ENCODE measurements at places on chromosomes 5 and 9.

DNA sequence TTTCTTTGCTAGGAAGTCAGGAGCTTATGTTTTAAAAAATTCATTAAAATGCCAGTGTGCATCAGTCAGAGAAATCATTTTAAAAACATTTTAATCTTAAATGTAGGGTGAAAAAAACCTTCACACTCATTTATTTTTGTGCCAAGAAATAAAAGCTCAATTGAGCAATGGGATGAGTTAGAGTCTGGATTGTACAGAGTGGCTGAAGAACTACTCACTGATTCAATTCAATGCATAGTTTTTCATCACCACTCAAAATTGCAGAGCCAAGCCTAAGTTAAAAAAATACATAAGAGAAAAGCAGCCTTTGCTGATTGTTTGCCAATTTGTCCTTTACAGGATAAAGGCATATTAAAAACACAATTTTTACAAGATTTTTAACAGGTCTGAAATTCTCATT lies 168.2 kb upstream of the DMRTA1 start:
- DNase-seq: no peak

- DNase-seq: no peak
Measured at GRCh38 chr5:101728933-101729332, 567.2 kb downstream of the SLCO4C1 start.

GRCh38 chr5:28403846-28404245 lies 1365.5 kb upstream of the CDH9 start:
- DNase-seq: no peak

DNA sequence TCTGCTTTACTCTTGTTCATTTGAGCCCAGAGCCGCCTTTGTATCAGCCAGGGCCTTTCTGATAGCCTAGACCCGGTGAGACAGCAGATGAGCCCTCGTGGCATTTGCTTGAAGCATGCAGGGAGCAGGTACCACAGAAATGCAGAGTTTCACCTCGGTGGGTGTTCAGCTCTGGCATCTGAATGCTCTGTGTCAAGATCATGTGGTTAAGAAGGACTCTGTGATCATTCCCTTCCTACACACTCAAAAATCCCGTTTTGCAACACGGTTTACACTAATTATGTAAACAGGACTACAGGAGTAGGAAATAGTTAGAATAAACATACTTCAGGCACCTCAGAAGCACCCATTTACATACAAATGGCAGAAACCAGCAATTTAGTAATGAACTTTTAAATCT lies 67.2 kb downstream of the MVB12B start:
- DNase-seq: no peak

DNA sequence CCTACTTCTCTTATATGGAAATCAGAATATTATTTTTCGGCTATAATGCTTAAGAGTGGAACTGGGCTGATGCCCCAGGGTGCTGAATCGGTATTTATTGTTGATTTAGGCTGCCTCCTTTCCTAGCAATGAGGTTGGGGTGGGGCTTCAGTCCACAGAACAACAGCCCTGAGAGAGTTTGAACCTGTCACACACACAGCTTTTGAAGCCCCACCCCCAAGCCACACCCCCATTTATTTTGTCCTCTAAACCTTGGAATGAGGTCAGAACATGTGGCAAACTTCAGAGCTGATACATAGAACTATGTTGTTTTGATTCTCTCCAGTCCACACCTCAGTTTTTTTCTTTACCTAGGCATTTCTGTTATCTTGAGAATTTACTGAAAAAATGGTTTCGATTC lies 51.7 kb upstream of the CAMK4 start:
- DNase-seq: no peak

DNA sequence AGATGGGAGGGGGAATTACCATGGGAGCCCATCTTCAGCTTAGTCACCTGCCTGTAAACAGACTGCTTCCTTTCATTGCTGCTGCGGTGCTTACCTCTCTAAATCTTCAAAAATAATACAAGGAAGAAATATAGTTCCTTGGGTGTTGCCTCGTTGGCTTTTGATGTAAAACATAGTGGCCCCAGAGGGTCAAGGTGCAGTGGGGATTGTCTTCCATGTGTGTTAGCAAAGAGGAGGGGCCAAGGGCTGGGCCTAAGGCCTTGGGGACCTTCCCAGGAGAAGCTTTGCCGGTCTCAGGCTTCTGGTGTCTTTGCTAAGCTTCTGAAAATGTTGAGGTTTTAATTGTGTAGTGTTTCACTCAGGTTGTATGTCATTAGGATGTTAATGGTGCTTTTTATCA lies 90.0 kb downstream of the PDE8B start:
- DNase-seq: no peak

GRCh38 chr9:93675336-93676150 lies 99.2 kb downstream of the PHF2 start:
- DNase-seq: no peak

- no peak for DNase-seq
Measured at GRCh38 chr5:54469622-54470021, 14.1 kb downstream of the HSPB3 start.

GRCh38 chr5:119031905-119032304 lies 39.0 kb upstream of the DMXL1 start:
- no peak for DNase-seq

- no peak for DNase-seq
Measured at GRCh38 chr9:6413365-6414246, 607 bp downstream of the UHRF2 start.

DNA sequence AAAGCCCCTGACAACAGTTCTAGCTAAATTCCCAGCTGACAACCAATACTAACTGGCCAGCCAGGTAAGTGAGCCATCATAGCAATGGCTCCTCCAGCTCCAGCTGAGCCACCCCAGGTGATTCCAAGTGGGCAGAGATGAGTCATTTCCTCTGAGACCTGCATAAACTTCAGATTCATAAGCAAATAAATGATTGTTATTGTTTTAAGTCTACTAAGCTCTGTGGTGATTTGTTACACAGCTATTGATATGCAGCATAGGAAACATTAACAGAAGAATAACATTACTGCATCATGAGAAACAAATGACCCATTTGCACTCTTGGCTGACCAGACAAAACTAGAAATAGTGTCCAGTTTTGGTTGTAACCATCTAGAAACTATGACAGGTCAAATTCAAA lies 60.3 kb downstream of the TTC39B start:
- no peak for DNase-seq

DNA sequence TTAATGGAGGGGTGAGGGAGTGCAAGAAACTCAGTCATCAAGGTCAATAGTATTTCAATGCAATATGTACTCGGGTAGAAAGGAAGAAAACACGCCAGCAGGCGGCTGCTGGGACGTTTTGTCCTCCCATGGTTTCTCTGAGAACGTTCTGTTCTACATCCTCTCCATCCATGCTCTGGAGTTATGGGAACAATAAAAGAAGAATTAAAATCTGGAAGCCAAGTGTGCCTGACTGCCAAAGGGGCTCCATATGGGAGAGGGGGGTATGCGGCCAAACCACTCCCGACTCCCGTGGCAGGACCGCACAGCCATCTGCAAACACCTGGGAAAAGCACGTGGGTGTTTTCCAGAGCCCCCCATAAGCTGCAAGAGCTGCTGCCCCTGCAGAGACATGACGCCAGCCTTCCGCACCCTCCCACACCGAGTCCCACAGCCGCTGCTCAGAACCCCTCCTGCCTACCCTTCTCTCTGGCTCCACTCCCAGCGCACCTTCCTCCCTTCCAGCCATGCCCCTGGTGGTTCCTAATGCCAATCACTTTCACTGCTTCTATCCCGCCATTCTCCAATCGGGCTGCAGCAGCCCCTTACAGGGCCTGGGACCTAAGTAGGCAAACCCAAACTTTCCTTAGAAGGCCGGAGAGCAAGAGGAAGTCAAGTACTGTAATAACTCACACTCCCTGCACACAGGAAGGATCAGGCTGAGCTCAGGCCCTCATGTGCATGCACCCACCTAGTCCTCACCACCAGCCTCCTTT lies 241.6 kb downstream of the SYK start:
- DNase-seq: no peak

- DNase-seq: peak; percentile 22
Measured at GRCh38 chr9:113579283-113580040, 115.9 kb downstream of the RGS3 start.

GRCh38 chr5:9335754-9336495 lies 209.9 kb downstream of the SEMA5A start:
- DNase-seq: no peak

GRCh38 chr5:545641-546375 lies 21.6 kb upstream of the SLC9A3 start:
- DNase-seq: no peak

DNA sequence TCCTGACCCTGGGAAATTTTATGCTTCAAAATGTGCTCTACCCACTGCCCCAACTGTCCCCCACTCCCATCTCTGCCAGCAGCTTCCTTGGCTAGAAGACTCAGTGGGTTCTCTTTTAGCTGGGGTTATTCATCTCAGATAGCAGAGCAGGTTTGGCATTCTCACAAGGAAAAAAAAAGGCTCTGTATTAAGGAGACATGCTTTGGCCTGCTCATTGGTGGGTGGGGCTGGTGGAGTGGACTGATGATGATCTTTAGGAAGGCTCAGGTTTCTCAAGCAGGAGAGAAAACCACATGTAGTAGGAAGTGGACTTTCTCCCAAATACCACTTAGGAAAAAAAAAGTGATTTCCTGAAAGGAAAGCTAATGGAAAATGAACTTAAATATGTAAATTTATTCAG lies 279.2 kb upstream of the ZNF462 start:
- DNase-seq: no peak

DNA sequence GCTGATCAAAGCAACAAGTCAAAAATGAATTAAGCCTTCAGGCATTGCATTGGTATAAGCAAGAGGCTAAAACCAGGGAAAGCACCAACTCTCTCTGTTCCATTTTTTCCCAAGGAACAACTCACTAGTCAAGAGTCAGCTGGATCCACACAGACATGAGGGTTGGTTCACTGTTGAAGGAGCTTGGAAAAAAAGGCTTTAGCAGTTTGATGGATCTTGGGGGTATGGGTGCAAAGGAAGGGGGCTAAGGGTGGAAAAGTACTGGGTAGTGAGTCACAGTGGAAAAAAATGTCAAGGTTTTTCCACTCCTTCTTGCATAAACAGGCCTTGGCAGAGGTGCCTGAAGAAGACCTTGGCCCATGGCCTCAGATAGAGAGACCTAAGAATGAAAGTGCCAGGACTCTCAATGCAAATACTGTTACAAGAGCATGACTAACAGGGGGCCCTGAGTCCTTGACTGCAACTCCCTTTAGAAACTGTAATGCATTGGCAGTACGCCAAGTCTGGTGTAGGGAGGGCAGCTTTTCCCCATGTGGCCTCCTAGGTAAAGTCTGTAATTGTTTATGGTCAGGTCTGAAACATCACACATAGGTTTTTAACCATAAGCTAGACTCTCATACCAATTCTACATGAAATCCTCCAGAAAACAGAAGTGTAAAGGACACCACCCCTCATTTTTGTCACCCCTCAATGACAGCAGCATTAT lies 23.7 kb downstream of the ACTL7A start:
- no peak for DNase-seq

- DNase-seq: no peak
Measured at GRCh38 chr9:113770396-113770795, 105.7 kb upstream of the ZNF618 start.

DNA sequence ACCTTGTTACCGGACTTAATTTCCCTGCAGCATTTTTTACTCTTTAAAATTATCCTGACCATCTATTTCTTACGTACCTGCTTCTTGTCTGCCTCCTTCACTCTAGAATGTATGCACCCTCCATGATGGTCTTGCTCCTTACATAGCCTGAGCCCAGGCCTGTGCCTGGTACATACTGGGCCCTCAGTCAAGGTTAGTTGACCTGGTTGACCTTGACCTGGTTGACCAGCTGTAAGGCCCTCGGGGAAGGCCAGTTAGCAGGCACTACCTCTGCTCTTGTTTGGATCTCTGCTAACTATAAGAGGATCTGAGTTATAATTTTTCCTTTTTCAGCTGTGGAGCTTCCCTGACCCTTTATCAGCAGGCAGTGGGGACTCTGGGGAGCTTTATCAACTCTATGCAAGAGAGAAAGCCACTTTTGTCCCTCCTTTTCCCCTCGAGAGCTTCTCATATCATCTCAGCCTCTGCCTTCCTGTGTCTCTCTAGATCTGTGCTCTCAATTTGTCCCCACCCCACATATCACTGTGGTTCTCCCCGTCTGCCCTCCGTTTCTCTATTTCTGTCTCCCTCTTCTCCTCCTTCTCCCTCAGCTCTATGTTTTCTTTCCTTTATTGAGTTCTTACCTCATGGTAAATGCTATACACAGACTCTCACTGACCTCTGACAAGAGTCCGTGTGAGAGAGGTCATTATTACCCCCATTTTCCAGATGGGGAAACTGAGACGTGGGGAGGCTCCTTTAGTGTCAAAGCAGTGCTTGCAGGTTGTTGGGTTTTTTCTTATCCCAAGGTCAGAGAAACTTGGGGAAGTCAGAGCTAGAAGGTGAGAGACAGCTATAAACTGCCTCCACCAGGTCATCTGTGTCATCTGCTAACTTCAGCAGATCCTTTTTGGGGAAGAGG lies 28.6 kb downstream of the SPRY4 start:
- DNase-seq: no peak

DNA sequence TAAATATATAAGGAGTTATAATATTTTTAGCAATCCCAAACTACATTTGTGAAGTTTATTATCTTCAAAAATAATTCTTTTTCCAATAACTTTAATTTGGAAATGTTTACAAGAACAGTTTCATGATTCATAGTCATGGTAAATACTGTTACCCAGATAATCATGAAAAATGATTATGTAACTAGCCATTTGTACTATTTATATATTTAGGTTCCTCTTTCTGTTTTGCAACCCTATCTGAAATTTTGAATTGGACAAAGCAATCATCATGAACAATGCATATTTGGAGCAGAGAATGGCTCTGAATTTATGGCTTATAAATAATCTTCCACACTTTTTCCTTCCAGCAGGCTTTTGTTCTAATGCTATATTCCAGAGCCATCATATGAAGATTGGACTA lies 499.7 kb downstream of the SLCO4C1 start:
- no peak for DNase-seq

DNA sequence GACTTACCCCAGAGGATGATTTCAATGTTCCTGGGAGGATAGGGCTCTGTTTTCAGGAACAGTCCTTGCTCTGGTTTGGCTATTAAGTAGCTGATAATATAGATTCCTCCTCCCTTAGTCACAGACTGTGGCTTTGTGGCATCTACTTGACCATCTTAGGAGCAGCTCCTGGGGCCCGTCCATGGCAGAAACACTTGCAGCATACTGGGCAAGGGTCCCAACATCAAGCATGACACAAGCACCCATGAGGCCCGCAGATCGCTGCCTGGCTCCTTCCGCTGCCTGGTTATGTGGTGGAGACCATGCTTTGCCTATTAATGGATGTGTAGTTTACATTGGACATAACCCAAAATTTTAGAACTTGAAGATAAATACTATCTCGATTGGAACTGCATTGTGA lies 170.1 kb downstream of the ICE1 start:
- DNase-seq: no peak

GRCh38 chr9:87713278-87713987 lies 12.5 kb upstream of the CTSL start:
- peak; percentile 19 for DNase-seq

DNA sequence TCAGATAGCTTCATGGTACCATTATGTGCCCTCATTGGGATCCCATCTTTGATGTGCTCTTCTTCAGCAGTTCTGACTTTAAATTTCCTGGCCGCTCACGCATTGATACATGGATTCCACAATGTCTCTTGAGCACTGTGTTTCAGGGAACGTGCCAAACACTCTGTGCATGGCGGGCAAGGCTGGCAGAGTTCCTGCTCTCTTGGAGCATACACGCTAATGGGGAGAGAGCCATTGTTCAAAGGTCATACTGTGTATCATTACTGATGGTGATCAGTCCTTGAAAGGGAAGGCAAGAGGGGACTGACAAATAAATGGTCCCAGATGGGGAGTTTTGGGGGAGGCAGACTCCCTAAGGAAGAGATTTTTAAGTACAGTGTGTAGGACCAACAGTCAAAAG lies 52.3 kb downstream of the AMBP start:
- no peak for DNase-seq

GRCh38 chr5:95283022-95283615 lies 1.8 kb downstream of the MCTP1 start:
- no peak for DNase-seq

All from esophagus squamous epithelium (tissue), 5 donors.